Omental fat pad (tissue), 4 donors: ENCODE measurements at places on chromosomes 12 and 14. TPM values are rescaled to one million over a fixed set of nuclear protein-coding genes. Genes with fewer than 3 reads are reported as not detected.

Gene TEX22
- not detected for total RNA-seq

Gene FOXG1
- total RNA-seq, result not detected

Gene SOCS4
- 15.9 TPM for total RNA-seq

Gene KSR2
- total RNA-seq, result not detected

Gene PRKAB1
- total RNA-seq, result 25.9 TPM

Gene DDX55
- 17.8 TPM for total RNA-seq

Gene KRT85
- total RNA-seq, result not detected

Gene OTUB2
- 1.1 TPM for total RNA-seq

Gene NR1H4
- not detected for total RNA-seq

Gene TCP11L2
- total RNA-seq, result 14.3 TPM

Gene TMPRSS12
- not detected for total RNA-seq

Gene EGLN3
- total RNA-seq, result 19.2 TPM

Gene MDM2
- 62.3 TPM for total RNA-seq

Gene NFATC4
- total RNA-seq, result 9.2 TPM

Gene ADAM21
- not detected for total RNA-seq

Gene CLEC2B
- 33.8 TPM for total RNA-seq

Gene PTPN11
- total RNA-seq, result 120 TPM

Gene LBHD2
- total RNA-seq, result 6.3 TPM

Gene ALX1
- not detected for total RNA-seq

Gene DBX2
- total RNA-seq, result 0.74 TPM

Gene GTF2H3
- 23.4 TPM for total RNA-seq

Gene BHLHE41
- 7.5 TPM for total RNA-seq

Gene CCDC197
- not detected for total RNA-seq

Gene HOXC6
- total RNA-seq, result 1.5 TPM
